Immature natural killer cell (primary cell): ENCODE measurements at places on chromosomes 3 and 15. TPM values are rescaled to one million over a fixed set of nuclear protein-coding genes. Genes with fewer than 3 reads are reported as not detected.

DNA sequence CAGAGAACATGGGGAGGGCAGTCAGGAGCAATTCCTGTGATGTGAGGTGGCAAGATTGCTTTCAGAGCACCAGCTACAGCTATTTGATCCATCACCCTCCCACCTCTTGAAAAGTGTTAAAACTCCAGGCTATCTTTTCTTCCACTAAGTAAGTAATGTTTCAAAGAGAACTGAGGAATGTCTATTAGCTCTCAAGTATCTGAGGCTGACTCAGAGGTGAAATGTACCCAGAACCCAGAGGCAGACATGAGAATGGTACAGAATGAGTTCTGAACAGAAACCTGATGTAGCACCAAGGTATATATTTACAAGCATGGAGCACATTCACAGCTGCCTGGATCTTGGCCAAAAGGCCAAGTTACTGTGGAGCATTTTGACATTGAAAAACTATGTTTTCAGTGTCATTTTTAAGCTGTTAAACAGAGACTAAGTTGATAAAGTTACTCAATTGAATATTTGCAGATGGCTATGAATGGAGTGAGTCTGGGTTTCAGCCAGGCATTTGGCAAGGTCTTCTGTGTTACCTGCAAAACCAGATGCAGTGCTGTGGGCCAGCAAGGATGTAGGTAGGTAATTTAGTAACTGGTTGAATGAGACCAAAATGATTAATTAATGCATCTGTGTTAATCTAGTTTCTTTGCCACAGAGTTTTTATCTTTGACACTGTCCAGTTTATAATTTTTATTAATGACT lies 227.7 kb upstream of the CD96 start:
- no peak for DNase-seq

DNA sequence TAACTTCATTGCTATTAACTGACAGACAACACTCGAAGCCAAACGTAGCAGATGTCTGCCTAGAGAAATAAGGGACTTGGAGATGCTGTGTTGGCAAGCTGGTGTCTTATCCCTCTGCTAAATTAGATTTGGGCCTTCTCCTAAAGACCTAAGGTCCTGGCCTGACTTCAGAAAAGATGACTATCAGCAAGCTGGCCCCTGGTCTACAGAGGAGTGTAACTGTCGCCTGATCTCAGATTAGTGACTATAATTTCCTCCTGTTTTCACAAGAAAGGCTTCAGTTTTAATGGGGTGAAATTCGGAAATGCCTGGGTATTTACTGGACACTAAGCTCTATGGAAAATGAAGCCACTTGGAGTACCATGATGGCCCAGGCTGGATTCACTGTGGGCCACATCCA lies 53.1 kb upstream of the SLC7A14 start:
- DNase-seq, result no peak

GRCh38 chr15:50907601-50908208 lies 778 bp upstream of the AP4E1 start:
- peak; percentile 50 for DNase-seq

GRCh38 chr15:81011593-81011992 lies 10.9 kb downstream of the TLNRD1 start:
- no peak for DNase-seq

- DNase-seq, result no peak
These were observed 65.9 kb upstream of the NTRK3 start for GRCh38 chr15:88322461-88322860.

DNA sequence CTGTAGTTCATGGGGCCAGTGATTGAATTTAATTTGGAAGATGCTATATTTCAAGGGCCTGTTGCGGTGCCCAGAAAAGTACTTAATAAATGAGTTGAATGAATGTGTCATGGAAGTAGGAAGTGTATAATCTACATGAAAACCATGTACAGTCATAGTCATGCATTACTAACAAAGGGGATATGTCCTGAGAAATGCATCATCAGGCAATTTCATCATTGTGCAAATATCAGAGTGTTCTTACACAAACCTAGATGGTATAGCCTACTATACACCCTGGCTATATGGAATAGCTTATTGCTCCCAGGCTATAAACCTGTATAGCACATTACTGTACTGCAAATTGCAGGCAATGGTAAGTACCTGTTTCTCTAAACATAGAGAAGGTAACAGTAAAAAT lies 10.7 kb upstream of the MYO5C start:
- DNase-seq, result no peak

GRCh38 chr3:10292505-10293419 lies at the start of gene GHRL:
Gene GHRL (minus strand): TSS chr3:10292947. CDS start chr3:10290180, 2,767 bp downstream.
- DNase-seq, result no peak

DNA sequence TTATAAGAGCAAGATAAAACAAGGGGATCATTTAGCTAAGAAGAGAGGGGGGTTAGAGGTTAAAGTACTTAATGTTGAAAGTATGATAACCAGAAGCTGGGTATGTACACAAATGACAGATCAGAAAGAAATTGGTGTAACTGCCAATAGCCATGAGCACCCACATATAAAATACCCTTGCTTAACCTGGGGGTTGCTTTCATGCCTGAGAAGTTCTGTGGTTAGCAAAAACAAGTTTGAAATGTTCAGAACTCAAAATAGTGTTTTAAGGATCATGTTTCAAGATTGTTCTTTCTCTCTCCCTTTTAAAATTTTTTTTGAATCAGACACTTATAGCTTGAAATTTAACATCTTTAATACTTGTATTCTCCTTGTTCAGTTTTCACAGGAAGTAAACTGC lies 321.4 kb upstream of the GBE1 start:
- DNase-seq, result no peak

DNA sequence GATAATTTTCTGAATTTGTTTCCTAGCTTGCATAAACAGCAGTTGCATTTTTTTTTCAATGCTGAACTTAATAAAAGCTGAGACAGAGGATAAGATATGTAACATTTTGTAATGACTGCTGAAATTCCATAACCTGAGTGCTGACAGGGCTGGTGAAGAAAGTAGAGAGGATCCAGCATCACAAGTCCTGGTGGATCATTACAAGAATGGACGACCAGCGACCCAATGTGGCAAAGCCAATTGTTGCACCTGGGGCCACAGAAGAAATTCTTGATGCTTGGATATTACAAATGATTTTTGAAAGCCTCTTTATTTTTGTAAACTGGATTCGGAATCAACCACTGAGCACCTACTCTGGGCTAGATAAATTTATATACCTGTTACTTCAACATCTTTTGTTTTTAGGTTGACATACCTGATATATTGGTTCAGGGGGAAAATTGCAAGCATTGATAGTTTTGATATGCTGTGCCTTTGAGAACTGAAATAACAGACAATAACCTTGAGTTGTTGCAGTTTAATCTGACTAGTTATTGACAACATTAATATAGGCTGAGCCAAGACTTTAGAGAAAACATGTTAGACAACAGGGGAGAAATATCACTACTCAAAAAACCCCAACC lies 3.9 kb upstream of the ACTL6A start:
- DNase-seq, result peak; percentile 26

DNA sequence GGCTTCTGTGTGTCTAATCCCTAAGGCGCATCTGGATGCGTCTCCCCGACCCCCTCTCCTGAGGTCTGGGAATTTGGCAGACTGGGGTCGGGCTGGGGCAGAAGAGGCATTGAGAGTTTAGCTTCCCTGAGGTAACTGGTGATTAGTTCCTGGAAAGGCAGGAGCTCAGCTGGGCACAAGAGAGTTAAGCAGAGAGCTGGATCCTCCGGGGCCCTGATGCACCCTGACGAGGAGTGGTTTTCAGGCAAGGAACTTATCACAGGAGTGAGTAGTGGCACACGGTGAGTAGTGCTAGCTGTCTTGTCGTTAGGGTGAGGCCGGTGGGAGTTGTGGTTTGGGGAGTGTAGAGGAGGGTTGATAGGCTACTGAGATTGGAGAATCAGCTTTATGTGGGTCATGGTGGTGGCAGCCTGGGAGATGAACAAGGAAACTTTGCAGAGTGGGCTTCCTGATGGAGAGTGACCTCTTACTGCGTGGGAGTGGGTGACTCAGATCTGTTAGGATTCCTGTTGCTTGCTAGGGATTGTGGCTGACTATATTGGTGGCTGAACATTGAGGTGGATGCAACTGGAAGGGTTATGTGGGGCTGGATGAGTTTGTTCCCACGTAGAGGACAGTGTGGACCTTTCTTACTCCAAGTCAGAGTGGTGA lies 897 bp downstream of the RAD54L2 start:
- DNase-seq, result peak; percentile 11

- no peak for DNase-seq
These were observed 69.1 kb downstream of the MAGEF1 start for GRCh38 chr3:184642631-184643285.

- no peak for DNase-seq
These were observed 5.7 kb upstream of the SEMA6D start for GRCh38 chr15:47711655-47712054.

FAM174B gene
- 0.78 TPM for polyA plus RNA-seq

CP gene
- not detected for polyA plus RNA-seq

SPATA12 gene
- not detected for polyA plus RNA-seq

ARHGEF26 gene
- not detected for polyA plus RNA-seq

APBA2 gene
- polyA plus RNA-seq, result 25.4 TPM

UNC13C gene
- not detected for polyA plus RNA-seq

POLR2M gene
- 58.1 TPM for polyA plus RNA-seq

MNS1 gene
- polyA plus RNA-seq, result not detected

SAXO2 gene
- not detected for polyA plus RNA-seq

ZNF860 gene
- not detected for polyA plus RNA-seq

TMEM158 gene
- polyA plus RNA-seq, result not detected

ANKUB1 gene
- polyA plus RNA-seq, result not detected
